ENCODE measurements at places on chromosomes 1 and 21. TPM values are rescaled to one million over a fixed set of nuclear protein-coding genes. Genes with fewer than 3 reads are reported as not detected.

GRCh38 chr21:28963831-28964230 lies 28.8 kb downstream of the LTN1 start:
- no peak for DNase-seq

DNA sequence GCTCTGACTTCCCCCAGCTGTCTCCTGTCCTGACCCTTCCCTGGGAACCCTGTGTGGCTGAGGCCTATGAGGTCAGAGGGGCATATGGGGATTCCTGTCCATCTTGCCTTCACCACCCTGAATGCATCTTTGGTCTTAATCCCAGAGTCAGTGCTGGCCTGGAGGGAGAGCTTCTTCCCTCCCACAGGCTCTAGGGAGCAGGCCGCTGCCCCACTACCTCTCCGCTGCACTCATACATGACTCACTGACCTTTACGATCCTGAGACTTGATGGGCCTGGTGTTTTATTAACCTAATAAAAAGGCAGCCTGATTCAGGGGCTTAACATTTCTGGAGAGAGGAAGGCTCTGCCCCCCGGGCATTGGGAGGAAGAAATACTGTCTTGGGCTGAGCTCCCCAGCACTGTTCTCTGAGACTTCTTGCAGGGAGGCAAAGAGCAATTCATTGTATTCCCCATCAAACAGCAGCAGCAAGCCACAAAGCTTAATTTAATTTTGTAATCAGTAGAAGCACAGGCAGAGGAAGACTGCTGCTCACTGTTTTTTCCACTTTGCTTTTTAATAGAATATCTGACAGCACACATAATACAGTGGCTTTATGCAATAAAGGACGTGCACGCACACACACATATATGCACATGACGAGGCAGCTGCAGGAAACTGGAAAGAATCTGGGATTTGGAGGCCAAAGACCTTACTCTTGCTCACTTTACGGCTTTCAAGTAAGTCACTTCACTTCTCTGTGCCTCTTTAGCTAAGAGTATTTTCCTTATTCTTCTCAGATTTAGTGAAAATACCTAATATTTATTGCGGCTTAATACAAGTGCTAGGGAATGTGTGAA lies 89.2 kb upstream of the GRIK3 start:
- no peak for DNase-seq

DNA sequence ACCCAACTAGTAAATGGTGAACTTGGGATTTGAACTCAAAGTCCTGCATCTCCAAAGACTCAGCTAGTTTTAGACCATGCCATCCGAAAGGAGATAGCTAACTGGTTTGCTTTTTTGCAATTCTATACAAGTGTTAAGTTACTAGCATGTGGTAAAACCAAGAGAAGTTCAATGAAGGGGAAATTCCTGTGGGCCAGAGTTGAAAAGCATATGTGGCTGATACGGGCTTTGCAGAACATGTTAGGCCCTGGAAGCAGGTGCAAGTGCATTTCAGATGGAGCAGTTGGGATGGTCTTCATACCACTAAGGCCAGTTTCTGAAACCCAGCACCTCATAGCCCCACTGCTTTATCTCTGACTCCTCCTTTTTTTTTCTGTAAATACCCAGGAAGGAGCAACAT lies 620.9 kb downstream of the PLPP3 start:
- DNase-seq: no peak

- no peak for DNase-seq
Measured at GRCh38 chr1:183030053-183030452, 6.8 kb downstream of the LAMC1 start.

DNA sequence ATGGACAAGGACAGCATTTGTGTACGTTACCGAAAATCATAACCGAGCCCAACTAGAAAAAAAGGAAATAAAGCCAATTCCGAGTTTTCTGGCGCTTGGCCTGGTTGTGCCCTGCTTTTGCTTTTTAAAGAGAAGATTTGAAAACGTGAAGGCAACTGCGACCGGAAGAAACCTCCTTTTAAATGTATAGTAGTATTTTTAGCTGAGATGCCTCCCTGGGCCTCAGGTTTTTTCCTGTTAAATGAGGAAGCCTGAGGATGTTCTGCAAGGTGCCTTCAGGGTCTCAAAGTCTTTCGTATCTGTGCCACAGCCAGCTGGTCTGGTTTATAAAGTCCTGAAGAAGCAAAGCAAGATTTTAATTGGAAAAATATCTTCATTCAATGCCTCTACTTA lies 371 bp upstream of the ODF2L start:
- DNase-seq: no peak

DNA sequence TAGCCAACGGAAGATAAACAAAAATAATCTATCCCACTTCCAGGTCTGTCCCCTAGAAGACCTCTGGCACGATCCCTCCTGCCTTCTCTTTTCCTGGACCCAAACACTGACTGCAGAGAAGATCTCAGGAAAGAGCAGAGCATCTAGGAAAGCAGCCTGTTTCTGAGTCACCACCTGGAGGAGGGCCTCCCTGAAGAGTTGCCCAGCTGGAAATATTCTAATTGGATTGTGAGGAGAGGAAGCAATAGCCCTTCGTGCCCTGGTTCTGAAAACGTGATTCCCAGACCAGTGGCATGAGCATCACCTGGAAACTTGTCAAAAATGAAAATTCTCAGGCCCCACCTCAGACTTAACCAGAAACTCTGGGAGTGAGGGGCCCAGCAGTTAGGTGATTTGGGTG lies 411.1 kb downstream of the SETD4 start:
- no peak for DNase-seq

DNA sequence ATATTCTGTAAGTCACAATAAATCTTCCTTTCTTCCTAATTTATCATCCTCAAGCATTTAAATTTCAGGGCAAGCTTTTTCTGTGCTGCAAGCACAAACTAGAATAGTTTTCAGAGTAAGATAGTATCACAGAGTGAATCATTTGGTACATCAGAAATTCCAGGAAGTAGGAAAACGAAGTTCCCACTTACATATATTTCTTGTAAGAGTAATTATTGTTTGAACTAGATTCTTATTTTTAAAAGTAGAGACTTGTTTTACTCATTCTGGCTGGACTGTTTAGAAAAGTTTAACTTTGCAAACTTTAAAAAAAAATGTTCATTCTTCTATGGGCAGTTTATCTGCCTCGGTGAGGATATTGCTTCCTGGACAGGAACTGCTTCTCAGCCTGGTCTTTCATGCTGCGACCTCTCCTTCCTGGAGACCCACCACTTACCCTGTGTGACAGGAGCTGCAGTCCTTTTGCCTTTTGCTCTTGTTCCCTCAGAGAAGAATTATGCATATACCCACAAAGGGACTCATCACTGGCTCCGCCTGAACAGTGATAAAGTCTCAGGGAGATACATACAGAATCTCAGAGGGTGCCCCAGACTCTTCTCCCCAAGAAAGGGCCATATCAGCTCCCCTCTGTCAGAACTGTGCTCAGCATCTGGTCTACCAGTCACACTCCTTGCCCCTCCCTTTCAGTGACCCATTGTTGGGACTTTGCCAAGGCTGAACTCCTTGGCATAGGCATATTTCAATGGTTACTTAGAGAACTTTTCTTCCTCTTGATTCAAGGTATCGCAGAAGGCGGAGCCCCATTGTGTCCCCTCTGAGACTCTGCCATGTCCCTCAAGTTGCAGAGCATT lies 102.7 kb upstream of the CD55 start:
- no peak for DNase-seq

DNA sequence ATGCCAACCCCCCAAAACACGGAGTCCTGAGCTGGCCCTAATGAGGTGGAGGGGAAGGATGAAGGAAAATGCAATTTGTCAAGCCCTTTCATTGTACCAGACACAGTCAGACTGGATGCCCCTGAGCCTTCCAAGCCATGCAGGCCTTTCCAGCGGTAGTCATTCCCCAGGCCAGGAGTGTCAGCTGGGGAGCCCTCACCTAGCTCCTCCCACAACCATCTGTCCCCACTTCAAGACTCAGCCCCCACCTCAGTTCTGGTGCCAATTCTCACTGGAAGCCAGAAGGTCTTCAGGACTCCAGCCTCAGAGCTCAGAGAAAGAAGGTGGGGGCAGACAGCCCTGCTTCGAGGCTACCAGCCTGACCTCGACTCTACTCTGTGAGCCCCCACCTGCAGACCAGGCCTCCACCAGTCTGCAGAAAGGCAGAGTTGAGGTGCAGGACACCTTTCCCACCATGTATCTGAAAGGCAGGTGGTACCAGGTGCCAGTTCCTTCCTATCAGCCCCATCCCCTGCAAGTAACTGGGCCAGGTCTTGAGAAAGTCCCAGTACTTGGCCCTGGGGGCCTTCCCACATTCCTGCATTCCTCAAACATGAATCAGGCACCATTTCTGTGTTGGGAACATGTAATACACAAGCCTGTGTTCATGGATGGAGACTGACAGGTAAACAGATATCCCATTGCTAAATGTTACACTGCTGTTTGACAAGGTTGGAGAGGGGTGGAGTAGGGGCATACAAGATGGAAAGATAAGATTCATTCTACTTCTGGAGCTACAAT lies 180.6 kb upstream of the EDN2 start:
- no peak for DNase-seq

GRCh38 chr1:203627851-203628200 lies 1.2 kb downstream of the ATP2B4 start:
- DNase-seq: no peak

- no peak for DNase-seq
Measured at GRCh38 chr1:3113741-3114056, 44.7 kb downstream of the PRDM16 start.

GRCh38 chr1:175600721-175601440 lies 142.5 kb downstream of the TNR start:
- no peak for DNase-seq

DNA sequence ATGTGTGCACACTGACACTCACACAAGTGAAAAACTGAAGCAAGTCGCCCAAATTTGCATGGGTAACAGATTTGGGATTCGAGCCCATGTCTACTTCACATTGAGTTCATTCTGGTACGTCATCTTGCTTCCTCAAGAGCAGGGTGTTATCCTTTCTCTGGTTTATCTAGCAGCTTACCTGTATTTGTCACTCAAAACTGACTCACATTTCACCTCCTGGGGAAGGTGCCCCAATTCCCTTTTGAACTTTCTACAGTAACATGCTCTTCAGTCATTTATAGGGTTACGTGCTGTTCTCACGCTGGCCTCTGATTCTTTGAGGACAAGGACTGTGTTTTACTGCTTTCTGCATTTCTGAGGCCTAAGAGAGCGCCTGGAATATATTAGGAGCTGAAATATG lies 162.8 kb downstream of the PDE4B start:
- DNase-seq: no peak

DNA sequence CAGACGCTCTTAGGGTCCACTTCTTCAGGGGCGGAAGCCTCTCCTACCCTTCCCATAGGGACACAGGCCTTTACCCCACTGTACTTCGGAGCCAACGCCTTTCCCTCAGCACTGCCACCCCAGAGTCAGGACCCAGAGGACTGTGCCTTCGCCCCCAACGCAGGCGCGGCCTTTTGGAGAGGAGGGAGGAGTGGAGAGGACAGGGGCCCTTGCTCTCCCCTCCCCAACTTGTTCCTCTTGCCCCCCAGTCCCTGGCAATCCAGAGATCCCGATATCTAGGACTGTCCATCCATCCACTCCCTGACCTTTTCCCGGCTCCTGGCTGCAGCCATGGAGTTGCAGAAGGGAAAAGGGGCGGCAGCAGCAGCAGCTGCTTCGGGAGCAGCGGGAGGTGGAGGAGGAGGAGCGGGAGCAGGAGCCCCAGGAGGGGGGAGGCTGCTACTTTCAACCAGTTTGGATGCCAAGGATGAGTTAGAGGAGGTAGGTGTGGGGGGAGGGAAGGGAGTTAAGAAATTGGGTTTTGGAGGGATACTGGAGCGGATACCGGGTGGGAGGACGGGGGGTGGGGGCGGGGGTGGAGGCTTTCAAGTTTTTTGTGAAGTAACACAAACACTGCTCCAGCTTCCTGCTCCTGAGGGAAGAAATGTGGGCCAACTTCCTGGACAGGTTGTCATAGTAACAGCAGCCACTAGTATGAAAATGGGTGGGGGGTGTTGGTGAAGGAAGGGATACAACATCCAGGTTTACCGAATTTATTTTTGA lies 636 bp downstream of the INTS3 start:
- DNase-seq: no peak

DNA sequence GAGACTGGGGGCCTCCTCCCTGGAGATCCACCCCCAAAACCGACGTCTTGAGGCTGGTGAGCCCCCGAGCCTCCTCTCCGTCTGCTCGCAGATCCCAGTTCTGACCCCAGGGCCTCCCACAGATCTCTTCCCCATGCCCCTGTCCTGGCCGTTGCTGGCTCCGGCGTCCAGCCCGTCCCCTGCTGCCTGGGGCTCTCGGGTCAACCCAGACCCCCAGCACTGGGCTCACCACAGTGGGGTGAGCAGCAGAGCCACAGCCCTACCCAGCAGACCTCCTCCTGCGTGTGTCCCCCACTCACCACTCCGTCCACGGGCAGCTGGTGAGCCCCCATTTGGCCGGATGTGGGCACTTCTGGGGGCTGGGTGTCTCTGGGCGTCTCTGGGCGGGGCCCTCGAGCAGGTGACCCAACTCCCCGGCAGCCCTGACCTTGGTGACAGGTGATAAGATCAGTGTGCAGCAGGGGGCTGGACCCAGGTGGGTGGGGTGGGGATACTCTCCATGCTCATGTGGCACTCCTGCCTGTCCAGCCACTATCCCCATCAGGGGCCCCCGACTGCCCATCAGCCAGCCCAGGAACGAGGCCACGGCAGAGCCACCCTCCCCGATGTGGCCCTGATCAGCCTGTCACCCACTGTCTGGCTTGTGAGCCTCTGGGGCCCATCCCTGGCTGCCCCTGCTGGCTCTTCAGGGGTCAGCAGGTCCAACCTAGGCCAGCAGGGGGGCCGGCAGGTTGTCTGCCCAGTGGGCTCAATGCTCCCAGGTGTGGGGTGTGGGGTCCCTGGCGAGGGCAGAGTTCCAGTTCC lies 709 bp downstream of the TNFRSF14 start:
- DNase-seq: no peak

- DNase-seq: no peak
Measured at GRCh38 chr1:7527733-7528045, 243.4 kb upstream of the VAMP3 start.

GRCh38 chr1:202656057-202656456 lies 54.2 kb downstream of the SYT2 start:
- no peak for DNase-seq

DNA sequence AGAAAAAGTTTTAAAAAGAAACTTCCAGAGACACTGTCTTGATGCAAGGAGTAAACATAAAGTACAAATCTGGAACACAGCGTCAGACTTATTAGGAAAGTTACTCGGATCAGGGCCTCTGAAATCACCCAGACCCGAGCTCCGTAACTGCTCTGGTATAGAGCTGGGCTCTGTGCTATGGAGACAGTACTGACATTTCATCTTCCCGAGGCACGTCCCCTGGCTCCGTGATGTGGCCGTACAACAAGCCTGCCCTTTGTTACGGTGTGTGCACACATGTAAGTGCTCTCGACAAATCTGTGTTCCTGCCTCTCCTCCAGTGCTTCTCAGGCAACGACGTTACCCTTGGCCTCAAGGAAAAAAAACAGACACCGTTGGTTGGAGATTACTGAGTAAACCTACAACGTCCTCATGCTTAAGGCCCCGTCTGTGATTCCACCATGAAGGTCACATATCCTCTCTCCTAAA lies 107.0 kb upstream of the IRF2BP2 start:
- no peak for DNase-seq

GRCh38 chr1:61191433-61191720 lies 109.0 kb downstream of the NFIA start:
- DNase-seq: no peak

TTC22 gene
- 0.05 TPM for polyA plus RNA-seq

AQP10 gene
- not detected for polyA plus RNA-seq

IFI44L gene
- 1.0 TPM for polyA plus RNA-seq

DMBX1 gene
- not detected for polyA plus RNA-seq

SPATA17 gene
- 3.9 TPM for polyA plus RNA-seq

SOX13 gene
- 24.9 TPM for polyA plus RNA-seq

MMEL1 gene
- 0.39 TPM for polyA plus RNA-seq

PAQR6 gene
- 4.0 TPM for polyA plus RNA-seq

ZFP69B gene
- polyA plus RNA-seq: 3.1 TPM

LCE3D gene
- not detected for polyA plus RNA-seq

WLS gene
- 73.4 TPM for polyA plus RNA-seq

GBP7 gene
- polyA plus RNA-seq: not detected

PTGFR gene
- polyA plus RNA-seq: 27.1 TPM

GJA8 gene
- polyA plus RNA-seq: not detected

Measured in forelimb muscle (tissue), 1 donor.